Stomach (tissue), 19 donors: ENCODE measurements at places on chromosomes 4 and X. TPM values are rescaled to one million over a fixed set of nuclear protein-coding genes. Genes with fewer than 3 reads are reported as not detected.

DNA sequence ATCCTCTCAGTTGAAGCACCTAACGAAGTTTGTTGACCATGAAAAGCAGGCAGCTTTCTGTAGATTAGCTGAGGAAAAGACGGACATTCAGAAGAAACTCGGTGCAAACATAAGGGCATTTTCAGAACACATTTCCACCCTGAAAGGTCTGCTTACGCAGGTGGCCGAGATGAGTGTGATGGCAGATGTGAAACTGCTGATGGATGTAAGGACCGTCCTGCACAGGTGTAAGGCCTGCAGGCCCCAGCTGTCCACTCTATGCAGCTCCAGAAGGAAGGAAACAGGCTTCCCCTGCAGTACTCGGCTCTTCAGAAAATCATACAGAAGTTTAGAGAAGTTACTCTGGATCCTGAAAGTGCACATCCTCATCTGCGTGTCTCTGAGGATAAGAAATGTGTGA, 20.8 kb upstream of the TRIM60 start:
- no peak for DNase-seq

GRCh38 chrX:10423716-10424115, 196.7 kb downstream of the MID1 start:
- DNase-seq: no peak

DNA sequence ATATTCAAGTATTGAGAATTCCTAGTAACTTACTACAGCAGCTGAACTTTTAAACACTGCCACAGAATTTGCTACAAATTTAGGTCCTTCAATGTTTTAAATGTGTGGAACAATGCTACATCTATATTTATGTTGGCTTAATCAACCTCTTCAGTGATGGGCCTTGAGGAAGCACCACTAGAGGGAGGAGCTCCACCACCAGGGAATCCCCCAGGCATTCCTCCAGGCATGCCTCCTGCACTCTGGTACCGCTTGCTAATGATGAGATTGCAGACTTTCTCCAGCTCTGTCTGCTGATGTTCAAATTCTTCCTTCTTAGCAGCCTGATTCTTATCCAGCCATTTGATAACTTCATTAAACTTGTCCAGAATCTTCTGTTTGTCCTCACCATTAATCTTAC, 190.8 kb downstream of the HTR2C start:
- DNase-seq: no peak

- peak; percentile 81 for DNase-seq
Measured at GRCh38 chr4:42627885-42628646, 28.8 kb downstream of the ATP8A1 start.

GRCh38 chr4:110458494-110459266, 17.3 kb upstream of the ENPEP start:
- no peak for DNase-seq

DNA sequence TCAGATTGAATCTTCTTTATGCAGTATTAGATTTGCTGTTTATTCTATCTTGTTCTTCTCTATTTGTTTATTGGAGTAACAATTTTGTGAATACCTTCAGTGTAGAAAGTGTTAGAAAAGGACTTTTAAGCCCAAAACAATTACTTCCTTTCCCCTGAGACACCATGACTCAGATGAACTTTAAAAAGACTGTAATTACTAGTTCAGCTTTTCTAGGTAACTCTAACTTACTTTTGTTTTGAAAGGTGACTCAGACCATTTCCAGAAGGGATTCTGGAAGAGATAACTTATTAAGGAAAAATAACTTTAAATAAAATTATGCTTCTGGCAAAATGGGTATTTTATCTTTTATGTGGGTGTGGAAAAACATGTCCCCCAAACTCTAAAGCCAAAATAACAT, 561.5 kb upstream of the PCDH10 start:
- no peak for DNase-seq

DNA sequence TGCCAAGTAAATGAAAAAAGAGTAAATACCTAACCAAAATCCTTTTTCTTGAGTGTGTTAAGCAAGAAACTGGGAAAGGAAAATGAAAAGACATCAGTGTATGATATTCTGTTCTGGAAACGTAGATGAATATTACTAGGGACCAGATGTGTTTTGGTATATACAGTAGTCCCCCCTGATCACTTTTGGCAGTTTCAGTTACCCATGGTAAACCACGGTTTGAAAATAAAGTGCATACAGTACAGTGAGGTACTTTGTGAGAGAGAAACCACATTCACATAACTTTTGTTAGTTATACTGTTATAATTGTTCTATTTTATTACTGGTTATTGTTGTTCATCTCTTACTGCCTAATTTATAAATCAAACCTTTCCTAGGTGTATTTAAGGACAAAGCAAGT, 250.9 kb downstream of the TENM3 start:
- no peak for DNase-seq

GRCh38 chr4:6943012-6943884, 33.6 kb downstream of the TBC1D14 start:
- DNase-seq: no peak

- DNase-seq: no peak
Measured at GRCh38 chrX:68947882-68948605, 119.2 kb downstream of the EFNB1 start.

The SLC2A9 gene
- total RNA-seq: 35.3 TPM

The BMX gene
- 0.43 TPM for total RNA-seq

The SSX3 gene
- total RNA-seq: not detected

The CDKL5 gene
- total RNA-seq: 9.7 TPM

The KLKB1 gene
- not detected for total RNA-seq

The TRO gene
- total RNA-seq: 15.2 TPM
